ENCODE measurements at places on chromosomes 12 and 14.
A peak's percentile ranks its signal among the peaks of the same experiment; 100 is the strongest.

DNA sequence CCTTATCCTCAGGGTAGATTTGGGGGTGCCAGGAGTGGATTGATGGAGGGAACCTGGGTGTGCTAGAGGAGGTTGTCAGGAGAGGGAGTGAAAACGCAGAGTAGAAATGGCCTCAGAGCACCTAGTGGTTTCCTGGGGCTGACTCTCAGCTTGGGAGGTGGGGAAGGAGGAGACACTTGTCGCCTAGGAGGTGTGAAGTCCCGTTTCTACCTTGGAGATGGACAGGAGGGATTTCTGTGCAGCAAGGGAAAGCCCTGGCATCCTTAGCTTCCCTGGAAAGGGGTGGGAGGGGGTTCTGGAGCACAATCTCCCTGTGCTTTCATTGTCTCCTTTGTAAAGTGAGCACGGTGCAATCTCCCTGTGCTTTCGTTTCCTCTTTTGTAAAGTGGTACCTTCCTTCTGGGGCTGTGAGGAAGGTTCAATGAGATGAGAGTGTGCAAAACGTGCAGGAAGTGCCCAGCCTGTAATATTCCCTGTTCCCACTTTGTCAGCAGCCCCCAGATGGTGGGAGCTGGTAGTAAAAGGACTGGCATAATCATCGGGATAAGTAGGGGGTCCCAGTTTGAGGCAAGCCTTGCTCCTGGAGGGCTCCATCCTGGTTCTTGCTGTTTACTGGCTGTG, 1.6 kb downstream of the OAS3 start:
- no peak for DNase-seq

GRCh38 chr12:79911889-79912656, 22.8 kb downstream of the PPP1R12A start:
- no peak for DNase-seq

GRCh38 chr14:92310776-92311375, 12.1 kb upstream of the SLC24A4 start:
- no peak for DNase-seq

DNA sequence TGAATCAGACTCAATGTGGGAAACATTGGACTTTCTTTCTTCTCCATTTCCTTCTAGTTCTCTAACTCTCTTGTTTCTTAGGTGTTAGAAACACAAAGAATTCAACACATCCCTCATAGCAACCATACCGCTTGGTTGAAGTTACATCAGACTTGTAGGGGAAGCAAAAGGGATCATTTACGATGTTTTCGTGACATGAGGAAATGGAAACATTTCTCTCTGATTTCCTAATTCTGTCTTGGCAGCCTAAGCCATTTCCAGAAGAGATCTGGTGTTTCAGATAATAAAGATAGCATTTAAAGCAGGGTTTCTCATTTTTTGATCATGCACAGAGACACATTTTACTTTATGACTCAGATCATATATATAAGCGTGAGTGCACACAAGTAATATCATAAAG, 202.0 kb downstream of the TMEM132C start:
- DNase-seq, result no peak

- DNase-seq, result no peak
These were observed 341.0 kb upstream of the TMEM132C start for GRCh38 chr12:127925971-127926370.

- DNase-seq, result no peak
These were observed 164.7 kb downstream of the SSPN start for GRCh38 chr12:26360062-26360461.

GRCh38 chr12:42946871-42947381, 357.4 kb upstream of the PRICKLE1 start:
- DNase-seq, result no peak

DNA sequence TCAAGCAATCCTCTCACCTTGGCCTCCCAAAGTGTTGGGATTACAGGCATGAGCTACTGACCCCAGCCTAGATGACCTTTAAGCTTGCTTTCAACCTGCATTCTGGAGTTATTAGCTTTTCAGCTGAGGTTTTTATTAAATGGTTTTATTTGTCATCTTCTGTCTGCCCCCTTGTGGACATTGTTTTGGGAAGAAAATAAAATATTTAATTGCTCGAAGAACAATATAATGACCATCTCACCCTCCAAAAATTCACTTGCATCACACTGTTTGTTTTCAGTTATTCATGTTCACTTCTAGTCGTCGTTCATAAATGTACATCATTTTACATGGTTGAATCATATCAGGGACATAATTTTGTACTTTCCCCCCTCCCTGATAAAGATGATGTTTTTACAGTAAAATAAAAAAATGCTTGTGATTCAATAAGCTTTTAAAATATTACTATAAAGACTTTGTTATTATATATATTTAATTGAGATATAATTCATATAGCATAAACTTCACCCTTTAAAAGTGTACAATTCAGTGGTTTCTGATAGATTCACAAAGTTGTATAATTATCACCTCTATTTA, 10.1 kb upstream of the SPATS2 start:
- DNase-seq, result no peak

GRCh38 chr12:124992874-124993625, 395 bp upstream of the BRI3BP start:
- DNase-seq, result peak; percentile 87

- no peak for DNase-seq
These were observed 121.3 kb upstream of the SCAF11 start for GRCh38 chr12:46111715-46112114.

- DNase-seq, result no peak
These were observed 121.2 kb downstream of the KCNK10 start for GRCh38 chr14:88201851-88202250.

GRCh38 chr14:92473969-92474535, 39.5 kb upstream of the RIN3 start:
- no peak for DNase-seq

DNA sequence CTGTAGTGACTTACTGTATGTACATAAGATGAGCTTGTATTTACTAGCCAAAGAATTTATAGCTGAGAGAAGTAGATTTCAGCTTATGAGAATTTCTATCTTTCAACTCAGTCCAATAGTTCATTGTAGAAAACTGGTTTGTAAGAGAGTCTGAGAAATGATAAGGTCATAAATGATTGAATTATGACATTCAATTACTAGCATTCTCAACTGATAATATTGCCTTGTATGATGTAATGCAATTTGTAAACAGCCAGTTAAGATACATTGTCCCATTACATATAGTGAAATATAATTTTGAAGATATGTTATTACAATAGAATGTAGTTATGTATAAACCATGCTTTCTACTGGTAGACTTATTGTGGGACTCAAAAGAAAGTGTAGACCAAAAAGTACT, 42.5 kb upstream of the STRAP start:
- DNase-seq, result no peak

GRCh38 chr14:49994951-49995561, 102.2 kb downstream of the ARF6 start:
- DNase-seq, result no peak

- no peak for DNase-seq
These were observed 62.2 kb downstream of the BMP4 start for GRCh38 chr14:53894456-53894855.

DNA sequence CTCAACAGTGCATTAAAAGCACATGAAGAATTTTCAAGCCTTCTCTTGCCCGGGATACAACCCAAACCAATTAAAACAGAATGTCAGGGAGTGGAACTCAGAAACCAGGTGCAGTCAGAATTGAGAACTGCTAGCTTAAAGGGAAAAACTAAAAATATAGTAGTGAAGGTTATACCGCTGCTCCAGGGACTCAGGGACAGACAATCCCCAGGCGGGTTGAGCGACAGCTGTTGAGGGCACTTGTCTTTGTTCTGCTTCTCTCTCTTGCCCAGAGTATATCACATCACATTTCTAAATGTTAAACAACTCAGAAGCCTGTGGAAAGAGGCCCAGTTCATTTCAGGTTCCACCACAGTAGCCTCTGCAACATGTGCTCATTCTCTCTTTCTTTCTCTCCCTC, 93.1 kb downstream of the SLC5A8 start:
- no peak for DNase-seq

DNA sequence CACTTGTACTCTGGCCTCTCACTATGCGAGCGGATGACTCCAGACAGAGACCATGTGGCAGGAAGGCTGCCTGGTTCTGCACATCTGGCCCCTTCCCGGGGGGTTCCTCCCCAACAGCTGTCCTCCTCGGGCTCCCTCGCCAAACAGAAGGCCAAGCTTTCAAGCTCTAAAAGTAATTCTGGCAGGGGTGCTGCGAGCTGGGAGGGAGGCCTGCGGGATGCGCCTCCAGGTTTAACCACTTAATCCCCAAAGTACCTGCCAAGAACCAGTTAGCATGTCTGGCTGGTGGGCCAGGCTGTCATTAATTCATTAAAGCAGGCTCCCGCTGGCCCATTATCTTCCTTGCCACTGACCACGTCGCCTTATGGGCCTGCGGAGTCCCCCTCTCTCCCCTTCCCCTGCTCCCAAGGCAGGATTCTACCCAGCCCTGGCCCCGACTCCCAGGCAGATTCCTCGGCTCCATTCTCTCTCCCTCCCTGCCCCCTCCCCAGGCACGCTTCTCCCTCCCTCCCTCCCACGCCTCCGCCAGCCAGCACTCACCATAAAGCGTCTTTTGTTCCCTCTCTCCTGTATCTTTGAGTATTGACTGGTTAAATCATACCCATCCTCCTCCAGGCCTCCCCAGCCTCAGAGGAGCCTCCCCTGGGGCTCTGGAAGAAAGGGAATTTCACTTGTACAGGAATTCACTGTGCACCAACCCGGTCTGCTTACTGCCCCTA, 4.9 kb downstream of the HRK start:
- DNase-seq, result no peak

GRCh38 chr14:60893911-60894310, 87.0 kb downstream of the TRMT5 start:
- no peak for DNase-seq

DNA sequence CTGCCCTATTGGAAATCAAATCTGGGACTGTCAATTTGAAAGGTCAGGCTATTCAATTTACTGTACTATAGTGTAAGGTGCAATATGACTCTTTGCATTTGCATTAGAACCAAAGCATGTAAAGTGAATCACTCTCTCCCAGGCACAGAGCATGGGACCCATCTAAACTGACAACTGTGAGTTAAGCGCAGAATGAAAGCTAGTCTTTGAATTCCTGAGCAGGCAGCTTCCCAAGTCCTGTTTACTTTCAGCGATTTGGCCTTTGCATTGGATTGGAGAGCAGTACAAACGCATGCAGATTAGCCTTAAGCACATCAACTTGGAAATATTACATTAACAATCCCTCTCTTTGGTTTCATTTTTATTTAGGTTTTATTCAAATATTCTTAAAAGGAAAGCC, 74.6 kb downstream of the RERG start:
- DNase-seq, result no peak

- no peak for DNase-seq
These were observed 113.2 kb downstream of the RBM19 start for GRCh38 chr12:113852695-113853490.

GRCh38 chr14:55412676-55413075, 1.0 kb upstream of the ATG14 start:
- DNase-seq, result no peak

- no peak for DNase-seq
These were observed 13.8 kb downstream of the KCNMB4 start for GRCh38 chr12:70379846-70380245.

DNA sequence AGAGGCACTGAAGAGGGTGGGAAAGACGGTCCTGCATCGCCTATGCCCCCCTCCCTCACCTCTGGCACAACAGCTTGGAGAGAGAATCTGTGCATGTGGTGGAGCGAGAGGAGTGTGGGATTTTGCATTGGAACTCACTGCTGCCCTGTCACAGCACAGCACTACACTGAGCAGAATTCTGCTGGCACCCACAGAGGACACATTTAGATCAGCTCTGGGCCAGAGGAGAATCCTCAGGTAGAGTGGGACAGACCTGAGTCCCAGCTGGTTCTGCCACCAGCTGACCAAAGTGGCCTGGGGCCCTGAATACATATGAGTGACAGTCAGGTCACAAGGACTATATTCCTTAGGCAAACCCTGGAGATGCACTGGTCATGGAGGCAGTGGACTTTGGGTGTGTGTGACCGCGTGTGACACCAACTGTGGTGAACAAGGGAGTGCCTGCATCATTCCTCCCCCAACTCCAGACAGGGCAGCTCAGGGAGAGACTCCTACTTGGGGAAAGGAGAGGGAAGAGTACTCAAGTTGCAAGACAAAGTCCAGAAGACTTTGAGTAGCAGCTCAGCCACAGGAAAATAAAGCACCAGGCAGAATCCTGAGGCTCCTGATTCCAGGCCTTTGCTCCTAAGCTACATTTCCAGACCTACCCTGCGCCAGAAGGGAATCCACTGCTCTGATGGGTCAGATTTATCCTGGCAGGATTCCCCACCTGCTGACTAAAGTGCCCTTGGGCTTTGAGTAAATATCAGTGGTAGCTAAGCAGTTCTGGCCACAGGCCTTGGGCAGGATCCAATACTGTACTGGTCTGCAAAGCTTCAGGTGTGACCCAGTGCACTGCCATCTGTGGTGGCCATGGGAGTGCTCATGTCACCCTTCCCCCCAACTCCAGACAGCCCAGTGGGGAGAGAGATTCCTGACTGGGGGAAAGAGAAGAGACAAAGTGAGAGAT, 10.6 kb upstream of the ACOT1 start:
- DNase-seq, result no peak

GRCh38 chr12:57469296-57470164, 9.9 kb downstream of the GLI1 start:
- DNase-seq, result no peak

GRCh38 chr12:46364777-46365580, 7.6 kb downstream of the SLC38A2 start:
- no peak for DNase-seq

- no peak for DNase-seq
These were observed 127.6 kb downstream of the FSCB start for GRCh38 chr14:44379292-44379977.

DNA sequence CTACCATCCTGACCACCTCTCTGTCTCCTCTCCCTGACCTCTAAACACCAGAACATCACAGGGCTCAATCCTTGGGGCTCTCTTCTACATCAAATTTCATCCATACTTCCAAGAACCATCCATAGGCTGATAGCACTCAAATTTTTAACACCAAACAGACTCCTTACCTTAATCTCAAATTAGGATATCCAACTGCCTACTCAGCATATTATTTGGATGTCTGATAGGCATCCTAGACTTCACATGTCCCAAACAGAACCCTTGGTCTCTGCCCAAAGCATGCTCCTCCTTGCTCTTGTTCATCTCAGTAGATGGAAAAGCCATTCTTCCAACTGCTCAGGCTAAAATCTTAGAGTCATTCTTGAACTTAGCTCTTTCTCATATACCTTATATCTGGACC, 91.3 kb downstream of the GALC start:
- DNase-seq, result no peak

DNA sequence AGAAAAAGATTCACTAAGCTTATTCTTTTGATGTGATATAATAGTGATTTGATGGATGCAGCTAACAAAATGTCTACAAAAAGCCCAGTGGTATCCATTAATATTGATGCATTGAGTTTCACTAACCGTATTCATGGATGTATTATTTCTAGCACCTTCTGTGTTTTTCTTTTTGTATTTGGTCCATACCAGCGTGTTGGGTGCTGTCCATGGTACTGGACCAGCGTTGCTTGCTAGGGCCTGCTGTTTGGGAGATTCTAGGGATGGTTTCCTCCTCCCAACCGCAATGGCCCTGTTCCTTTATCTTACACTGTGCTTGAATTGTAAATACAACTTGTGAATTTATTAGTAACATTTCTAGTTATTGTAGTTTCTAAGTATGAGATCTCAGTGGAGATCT, 31.7 kb downstream of the ANO4 start:
- no peak for DNase-seq

All from CD4-positive, alpha-beta T cell treated with Interleukin-6 at 100 ng/mL for 8 hours (primary cell).